ENCODE measurements at places on chromosomes 1 and 21. TPM values are rescaled to one million over a fixed set of nuclear protein-coding genes. Genes with fewer than 3 reads are reported as not detected.

SERPINC1 gene
- 0.50 TPM for total RNA-seq

SLAMF8 gene
- total RNA-seq = not detected

GUCA2A gene
- total RNA-seq = 2.9 TPM

IL12RB2 gene
- total RNA-seq = 0.69 TPM

PDIK1L gene
- total RNA-seq = 14.7 TPM

ILDR2 gene
- total RNA-seq = 0.24 TPM

ELF3 gene
- 237 TPM for total RNA-seq

ETV3L gene
- not detected for total RNA-seq

IRF6 gene
- total RNA-seq = 67.4 TPM

CD1B gene
- total RNA-seq = not detected

Data from type B pancreatic cell (in vitro differentiated cells).